Activated CD8-positive, alpha-beta memory T cell treated with anti-CD3 and anti-CD28 coated beads, Interleukin-2, amount 50 U/mL, for 48 hours (primary cell): ENCODE measurements at places on chromosomes 7 and 10.

DNA sequence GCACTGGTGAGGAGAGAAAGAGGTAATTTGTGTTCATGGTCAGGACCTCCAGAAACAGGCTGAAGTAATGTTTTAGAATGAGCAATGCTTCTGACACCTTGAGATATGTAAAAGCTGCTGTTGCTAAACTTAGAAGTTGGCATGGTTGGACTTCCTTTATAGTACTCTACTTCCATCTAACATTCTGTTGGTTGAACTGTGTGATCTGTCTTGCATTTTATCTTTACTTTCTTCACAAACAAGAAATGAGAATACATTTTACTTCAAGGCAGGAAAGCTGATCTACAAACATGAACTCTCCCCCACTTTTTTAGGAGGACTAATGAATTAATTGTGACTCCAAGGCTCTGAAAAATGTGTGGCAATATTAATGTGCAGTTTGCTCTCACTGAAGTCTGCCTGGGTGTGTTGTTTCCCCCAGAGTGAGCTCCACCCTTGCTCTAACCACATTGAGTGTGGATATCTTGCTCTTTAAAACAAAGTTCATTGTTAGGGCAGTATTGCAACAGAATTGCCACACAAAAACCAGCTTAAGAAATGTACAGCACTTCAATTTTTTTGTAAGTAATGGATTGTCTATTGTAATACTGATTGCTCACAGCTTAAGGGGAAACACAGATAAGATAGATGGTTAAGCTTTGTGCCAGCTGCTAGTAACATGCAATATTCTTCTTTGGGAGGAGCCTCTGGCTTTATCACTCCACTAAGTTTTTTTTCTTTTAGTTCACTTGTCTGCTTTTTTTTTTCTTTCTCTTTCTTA lies 69.0 kb downstream of the ADD3 start:
- no peak for DNase-seq

- DNase-seq: no peak
Observed at GRCh38 chr10:95976362-95977229, 66.8 kb upstream of the CCNJ start.

- no peak for DNase-seq
Observed at GRCh38 chr10:108612485-108612884, 1310.8 kb downstream of the XPNPEP1 start.

- no peak for DNase-seq
Observed at GRCh38 chr7:143988976-143989745, 11.0 kb upstream of the OR6B1 start.

DNA sequence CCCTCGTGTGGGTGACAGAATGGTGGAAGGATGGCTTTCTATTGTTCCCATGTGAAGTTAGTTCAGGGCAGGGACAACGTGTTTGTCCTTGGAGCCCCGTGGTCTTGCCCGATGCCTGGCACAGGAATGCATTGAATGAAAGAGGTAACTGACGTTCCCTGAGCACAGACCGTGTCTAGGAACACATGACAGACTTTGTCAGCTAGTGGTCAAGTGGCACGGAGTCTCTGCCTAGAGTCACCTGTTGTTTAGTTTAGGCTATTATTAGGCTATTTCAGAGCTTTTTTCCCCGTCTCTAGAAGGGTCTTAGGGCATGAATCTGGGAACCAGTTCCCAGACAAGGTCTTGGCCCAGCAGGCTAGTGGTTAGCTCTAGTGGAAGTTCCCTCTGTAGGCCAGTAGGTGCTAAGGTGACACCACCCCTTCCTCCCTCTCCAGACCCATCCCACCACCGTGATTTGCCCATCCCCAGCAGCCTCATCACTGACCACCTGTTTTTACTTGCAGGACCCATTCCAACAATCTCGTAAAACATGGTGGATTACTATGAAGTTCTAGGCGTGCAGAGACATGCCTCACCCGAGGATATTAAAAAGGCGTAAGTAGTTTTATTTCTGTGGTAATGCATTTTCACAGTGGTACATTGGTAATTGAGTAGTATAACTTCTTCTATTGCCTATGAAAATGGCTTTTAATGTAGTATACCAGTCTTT lies 21.4 kb downstream of the DNAJB6 start:
- DNase-seq: no peak

- no peak for DNase-seq
Observed at GRCh38 chr7:132112106-132112505, 464.2 kb downstream of the PLXNA4 start.

DNA sequence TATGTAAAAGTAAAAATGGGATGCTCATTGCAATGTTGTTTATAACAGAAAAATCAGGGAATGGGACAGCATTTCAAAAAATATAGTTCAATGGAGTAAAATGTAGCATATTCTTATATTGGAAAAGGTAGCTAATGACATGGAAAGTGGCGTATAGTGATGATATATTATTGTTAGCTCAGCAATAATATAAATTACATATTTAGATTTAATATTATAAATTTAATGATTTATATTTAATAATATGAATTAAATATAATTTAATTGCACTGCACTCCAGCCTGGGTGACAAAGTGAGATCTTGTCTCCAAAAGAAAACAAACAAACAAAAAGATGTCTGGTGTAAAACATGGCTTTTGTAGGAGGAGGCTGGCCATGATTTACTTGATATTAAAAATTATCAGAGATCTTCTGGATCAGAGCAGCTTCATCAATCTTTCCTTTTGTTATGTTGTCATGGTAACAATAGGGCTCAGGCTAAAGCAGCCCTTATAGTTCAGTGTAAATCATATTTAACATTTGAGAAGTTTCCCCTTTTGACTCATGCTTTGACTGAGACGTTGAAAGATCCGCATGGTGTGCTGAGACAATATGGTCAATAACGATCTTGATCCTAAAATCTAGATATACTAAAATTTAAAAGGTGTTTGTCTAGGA lies 23.2 kb downstream of the OR6B1 start:
- DNase-seq: no peak

- DNase-seq: no peak
Observed at GRCh38 chr10:73968098-73968521, 29.8 kb upstream of the VCL start.

DNA sequence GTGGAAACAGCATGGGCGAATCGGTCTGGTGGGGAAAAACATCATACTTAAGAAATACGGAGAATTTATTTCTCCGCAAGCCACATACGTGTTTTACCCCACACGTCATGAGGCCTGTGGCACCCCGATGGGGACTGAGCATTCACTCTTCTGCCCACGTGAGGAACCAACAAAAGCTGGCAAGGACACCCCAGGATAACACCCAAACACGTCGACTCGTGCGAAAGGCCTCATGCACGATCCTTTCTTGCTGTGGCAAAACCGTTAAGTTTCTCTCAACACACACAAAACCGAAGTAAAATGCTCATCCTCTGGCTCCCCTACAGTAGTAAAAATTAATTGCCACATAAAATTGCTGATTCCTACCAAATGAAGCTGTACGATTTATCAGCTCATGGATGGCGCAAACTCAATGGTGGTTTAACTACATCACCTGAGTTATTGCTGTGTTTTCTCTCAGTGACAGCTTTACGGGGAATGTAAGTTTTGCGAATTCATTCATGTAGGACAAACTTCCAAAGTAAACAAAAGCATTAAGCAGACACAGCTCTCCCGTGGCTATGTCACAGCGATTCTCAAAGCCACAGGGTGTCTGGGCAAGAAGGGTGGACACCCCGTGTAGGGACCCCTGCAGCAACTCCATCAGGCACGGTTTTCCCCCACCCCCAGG lies 97.0 kb downstream of the CTBP2 start:
- DNase-seq: no peak

- DNase-seq: no peak
Observed at GRCh38 chr7:142537760-142538159, 211.5 kb upstream of the PRSS1 start.

- no peak for DNase-seq
Observed at GRCh38 chr10:61170594-61170993, 226.6 kb upstream of the RHOBTB1 start.

DNA sequence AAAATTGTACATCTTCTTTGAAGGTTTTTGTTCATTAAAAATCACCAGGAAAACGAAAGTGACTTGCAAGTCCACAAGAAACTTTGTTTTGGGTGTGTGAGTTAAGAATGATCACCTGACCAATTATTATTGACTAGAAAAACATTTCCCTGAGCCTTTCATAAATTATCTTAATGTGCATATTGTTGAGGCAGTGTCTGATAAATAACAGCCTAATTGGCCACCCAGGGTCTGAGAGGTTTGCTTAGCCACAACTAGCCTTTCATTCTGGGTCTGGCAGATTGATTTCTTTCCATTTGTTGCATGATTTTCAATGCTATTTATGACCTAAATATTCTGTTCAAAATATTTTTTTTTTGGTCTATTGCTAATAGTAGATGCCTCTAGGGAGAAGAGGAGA lies 152.8 kb downstream of the AUTS2 start:
- DNase-seq: no peak

- no peak for DNase-seq
Observed at GRCh38 chr10:90887555-90887954, 15.8 kb downstream of the RPP30 start.

- no peak for DNase-seq
Observed at GRCh38 chr7:36079446-36080025, 73.5 kb upstream of the EEPD1 start.

DNA sequence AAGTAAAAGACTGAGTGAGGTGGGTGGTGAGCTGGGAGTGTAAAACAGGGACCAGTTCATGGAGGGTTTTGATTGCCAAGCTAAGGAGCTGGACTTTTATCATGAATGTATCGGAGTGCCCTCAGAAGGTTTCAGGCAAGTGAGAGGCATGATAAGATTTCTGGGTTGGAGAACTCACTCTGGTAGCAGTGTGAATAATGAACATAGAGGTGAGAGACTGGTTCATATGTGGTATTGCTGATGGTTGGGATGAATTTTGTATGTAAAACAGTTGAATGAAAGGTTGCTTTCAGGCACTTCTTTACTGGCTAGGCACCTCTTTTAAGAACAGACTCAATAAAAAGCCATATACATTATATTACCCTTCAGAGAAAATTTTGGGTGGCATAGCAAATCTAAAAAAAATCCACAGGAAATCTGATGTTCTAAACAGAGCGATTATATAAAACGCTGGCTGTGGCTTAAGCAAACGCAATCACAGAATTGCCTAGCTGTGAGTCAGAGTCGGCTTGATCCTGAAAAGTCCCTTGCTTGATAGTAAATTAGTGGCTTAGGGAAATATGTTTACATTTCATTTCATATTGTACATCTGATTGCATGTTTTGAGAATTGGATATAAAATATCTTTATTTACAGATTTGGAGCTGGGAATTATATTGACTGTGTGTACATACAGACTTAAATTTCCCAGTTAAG lies 92.9 kb upstream of the HDAC9 start:
- DNase-seq: no peak

GRCh38 chr7:132465516-132465915 lies 110.8 kb downstream of the PLXNA4 start:
- no peak for DNase-seq

- no peak for DNase-seq
Observed at GRCh38 chr7:95095259-95095965, 188.0 kb downstream of the PPP1R9A start.

DNA sequence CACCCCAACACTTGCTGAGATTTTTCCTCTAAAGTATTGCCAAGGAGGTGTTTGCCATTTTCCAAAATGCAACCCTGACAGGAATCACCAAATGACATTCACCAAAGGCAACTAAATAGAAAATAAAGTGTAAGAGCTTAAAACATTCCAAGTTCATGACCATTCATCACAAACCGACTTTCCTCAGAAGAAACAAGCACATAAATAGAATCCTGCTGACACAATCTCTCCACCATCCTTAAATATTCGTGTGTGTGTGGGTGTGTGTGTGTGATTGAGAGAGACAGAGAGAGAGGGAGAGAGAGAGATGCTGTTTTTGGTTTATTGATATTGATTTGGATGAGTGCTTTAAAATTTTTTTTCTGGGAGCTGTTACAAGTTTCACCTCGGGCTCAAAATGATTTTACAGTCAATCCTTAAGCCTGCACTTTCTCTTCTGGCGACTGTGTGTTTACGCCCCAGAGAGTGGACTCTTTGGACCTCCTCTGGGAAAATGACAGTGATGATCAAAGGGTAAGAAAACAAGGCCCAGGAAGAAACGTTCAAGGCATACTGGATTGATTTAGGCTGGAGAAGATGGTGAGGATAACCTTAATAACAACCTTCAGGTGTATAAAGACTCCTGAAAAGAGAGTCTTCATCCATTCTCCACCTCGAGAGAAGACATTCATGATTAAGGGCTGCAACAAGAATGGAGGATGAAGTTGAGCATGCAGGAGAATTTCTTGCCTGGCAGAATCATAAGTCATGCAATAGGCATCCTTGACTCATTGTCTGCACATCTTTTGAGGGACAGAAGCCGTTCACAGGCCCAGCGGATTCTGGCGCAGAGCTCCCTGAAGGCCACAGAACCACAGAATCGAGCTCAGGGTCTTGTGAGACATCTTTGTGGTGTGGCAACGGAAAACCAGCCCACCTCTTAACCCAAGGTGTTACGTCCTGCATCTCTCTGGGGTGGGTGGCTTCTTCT lies 104.4 kb upstream of the FGFR2 start:
- no peak for DNase-seq

- no peak for DNase-seq
Observed at GRCh38 chr7:137306748-137307147, 36.8 kb downstream of the PTN start.

- no peak for DNase-seq
Observed at GRCh38 chr7:83273699-83274098, 111.0 kb upstream of the PCLO start.

GRCh38 chr10:91034042-91034441 lies 113.2 kb upstream of the ANKRD1 start:
- no peak for DNase-seq

- DNase-seq: no peak
Observed at GRCh38 chr10:48255722-48256121, 18.8 kb downstream of the FRMPD2 start.

DNA sequence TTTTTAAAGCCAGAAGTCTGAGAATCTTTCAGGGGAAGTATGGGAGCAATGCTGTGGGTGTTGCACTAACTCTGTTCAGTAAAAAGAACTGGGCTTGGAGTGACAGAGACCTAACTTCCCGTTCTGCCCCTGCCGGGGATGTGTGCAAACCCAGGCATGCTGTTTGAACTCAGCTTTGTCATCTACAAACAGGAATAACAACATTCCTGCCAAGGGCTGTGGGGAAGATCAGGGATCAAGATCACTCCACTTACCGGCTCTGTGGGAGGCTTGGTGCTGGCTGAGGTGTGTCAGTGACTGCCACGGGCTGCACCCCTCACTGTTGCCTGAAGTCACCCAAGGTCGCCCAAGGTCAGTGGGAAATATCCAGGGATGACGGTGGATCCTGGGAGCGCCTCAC lies 23.1 kb upstream of the DRGX start:
- no peak for DNase-seq

- DNase-seq: peak; percentile 20
Observed at GRCh38 chr10:42936580-42936979, 140.3 kb upstream of the RET start.
